ENCODE measurements at places on chromosomes 13 and 19.

DNA sequence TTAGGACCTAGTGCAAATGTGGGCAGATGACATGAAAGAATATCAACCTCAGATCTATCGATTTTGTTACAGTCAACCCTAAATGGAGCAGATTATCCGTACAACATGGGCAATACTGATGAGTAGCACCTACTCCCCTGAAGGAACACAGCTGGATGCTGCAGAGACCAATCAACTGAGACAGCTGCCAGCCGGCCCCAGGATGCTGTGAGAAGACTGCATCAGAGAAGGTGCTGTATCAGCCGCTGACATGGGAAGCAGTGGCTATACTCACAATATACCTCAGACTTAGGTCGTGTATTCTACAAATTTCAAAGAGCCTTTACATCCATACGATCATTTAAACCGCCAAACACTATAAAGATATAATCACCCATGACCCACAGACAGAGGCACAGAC is 95.9 kb upstream of the FNDC3A start:
- no peak for DNase-seq

GRCh38 chr19:31334849-31335624 is 14.2 kb downstream of the TSHZ3 start:
- no peak for DNase-seq

DNA sequence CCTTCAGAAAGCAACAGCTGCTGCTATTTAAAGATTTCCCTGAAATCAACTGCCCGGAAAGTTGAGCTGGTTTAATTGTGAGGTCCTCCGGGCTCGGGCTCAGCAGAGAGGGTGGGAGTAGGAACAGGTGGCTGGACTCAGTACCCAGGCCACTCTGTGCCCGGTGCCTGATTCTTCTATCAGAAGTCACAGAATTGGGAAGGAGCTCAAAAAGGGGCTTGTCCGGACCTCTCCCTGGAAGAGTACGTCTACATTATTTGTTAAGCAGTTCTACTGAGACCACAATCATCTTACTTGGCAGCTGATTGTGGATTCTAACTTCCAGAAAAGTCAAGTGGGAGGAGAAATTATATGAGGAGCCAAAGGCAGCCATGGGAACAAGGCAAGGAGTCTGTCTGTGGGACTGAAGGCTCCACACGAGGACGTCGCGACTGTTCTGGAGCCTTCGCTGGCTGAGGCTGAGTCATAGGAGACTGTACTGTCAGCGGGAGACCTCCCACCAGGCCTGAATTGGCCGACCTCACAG is 91.7 kb upstream of the ANKRD10 start:
- no peak for DNase-seq

DNA sequence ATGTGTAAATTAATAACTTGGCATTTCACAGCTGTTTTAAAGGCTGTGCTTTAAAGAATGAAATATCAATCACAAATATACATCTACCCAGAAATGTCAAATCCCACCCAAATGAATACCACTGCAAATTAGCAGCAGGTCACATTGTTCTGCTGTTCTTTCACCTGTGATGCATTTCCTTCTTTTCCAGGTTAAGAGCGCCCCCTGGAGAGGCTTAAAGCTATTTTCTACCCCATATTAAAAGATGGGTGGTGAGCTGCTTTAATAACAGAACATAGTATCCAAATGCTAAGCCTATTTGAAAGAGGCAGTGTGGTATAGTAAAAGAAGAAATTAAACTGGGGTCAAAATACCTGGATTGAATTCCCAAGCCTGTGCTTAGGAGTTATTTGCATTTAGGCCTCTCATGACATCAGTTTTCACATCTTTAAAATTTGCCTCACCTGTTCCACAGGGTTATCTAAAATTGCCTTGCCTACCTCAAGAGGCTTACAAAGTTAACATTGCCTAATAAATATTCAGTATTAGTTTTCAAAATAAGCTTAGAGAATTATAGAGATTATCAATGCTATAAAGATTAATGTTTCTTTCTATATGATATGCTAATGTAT is 396.9 kb upstream of the SLITRK5 start:
- DNase-seq, result no peak
